ENCODE measurements at places on chromosomes 1 and 21.

DNA sequence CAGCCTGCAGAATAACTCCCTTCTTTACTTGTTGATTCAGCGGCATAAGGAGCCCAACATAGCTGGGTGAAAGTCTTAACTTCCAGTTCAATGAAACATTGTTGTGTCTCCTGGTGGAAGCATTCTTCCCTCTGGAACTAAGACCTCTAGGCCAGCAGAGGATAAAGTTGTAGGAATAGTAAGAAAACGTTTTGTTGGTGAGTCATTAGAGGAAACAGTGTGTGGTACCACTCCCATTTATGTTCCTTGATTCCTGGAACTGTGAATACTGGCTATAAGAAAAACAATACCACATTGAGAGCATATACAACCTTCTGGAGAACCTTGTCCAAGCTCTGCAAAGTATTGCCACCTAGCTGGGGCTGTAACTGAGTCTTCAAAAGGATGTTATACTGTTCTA lies 737.4 kb upstream of the ZP4 start:
- no peak for DNase-seq

GRCh38 chr1:70656361-70656760 lies 245.3 kb downstream of the CTH start:
- no peak for DNase-seq

DNA sequence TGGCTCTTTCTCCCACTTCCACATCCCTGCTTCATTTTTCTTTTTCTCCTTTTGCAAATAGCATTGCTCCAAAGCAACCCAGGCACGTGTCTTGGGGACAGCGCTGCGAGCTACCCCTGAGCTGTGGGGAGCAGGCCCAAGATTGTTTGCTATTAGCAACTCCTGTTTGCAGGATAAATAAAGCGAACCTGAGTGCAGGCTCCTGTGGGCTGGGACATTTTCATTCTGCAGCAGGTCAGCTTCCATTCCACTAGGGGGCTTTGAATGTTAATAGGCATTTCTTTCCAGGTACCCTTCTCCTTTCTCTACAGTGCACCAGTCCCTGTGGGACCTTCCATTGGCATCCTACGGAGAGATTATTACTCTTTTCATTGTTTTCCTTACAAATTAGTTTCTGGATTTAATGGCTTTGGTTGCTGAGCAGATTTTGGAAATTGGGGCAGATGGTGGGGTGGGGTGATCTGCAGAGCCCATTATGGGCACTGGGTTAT lies 54.0 kb downstream of the OLFML3 start:
- no peak for DNase-seq

GRCh38 chr1:36420836-36421317 lies 23.2 kb upstream of the LSM10 start:
- peak; percentile 92 for DNase-seq

DNA sequence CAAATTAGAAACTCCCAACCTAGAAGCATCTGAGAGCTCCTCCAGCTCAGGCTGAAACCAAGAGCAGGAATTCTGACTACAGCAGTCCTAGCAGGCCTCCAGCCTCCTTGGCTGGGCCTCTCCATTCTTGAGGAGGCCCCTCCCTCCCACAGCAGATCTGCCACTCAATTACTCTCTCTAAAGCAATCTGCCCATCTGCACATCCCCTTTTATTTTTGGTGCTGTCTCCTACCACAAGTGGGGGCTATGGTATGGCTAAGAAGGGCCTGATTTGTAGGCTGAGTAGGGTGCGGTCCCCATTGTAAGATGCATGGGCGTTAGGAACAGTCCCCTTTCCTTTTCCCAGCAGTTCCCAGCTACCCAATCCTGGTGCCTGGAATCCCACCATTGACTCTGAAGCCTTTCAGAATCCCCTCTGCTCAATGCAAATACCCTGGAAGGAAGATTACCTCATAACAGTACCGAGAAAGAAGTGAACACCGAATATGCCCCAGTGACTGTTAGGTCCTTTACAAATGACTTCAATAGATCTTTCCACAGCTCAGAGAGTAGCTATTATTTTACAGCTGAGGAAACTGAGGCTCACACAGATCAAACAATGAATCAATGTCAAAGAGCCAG lies 11.6 kb upstream of the TTC39A start:
- no peak for DNase-seq

DNA sequence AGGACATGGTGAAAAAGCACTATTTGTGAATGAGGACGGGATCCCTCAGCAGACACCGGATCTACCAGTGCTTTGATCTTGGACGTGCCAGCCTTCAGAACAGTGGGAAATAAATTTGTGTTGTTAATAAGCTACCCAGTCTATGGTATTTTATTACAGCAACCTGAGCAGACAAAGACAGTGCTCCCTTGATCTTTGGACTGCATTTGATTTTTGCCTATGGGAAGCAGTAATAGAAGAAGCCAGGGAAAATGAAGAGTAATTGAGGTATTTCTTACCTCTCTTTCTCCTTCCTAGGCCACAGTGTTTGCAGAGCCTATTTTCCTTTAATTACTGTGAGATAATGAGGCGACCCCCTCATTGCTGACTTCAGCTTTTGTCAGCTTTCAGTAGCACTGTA lies 87.9 kb downstream of the PDE4B start:
- DNase-seq = no peak

DNA sequence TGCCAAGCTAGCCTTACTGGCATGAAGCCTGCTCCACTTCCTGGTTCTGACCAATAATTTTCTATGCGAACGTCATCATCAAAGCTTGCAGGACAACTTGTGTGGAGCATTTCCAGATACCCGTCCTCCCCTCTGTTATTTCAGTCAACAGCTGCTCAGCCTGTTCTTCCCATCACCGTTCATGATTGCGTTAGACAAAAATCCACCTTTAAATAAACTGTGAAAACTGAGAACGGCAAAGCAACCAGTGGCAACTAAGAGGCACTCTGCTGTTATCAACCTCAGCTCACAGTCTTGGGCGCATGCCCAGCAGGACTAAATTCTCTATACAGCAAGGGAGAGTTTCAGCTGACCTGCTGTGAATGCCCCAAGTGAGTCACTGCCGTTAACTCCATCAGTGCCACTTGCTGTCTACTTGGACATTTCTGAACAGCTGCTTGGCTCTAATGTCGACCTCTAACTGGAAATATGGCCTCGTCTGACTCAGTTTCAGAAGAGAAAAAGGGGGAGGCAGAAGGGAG lies 207.4 kb upstream of the RUNX1 start:
- no peak for DNase-seq

- no peak for DNase-seq
These were observed 64.5 kb upstream of the KCNK1 start for GRCh38 chr1:233549404-233549803.

DNA sequence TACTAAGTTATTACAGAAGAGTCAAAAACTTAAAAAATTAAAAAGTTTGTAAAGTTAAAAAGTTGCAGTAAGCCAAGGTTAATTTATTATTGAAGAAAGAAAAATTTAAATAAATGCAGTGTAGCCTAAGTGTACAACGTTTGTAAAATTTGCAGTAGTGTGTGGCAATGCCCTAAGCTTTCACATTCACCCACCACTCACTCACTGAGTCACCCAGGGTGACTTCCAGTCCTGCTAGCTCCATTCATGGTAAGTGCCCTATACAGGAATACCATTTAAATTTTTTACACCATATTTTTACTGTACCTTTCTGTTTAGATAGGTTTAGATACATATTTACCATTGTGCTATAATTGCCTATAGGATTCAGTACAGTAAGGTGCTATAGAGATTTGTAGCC lies 88.6 kb downstream of the CTH start:
- DNase-seq = no peak

DNA sequence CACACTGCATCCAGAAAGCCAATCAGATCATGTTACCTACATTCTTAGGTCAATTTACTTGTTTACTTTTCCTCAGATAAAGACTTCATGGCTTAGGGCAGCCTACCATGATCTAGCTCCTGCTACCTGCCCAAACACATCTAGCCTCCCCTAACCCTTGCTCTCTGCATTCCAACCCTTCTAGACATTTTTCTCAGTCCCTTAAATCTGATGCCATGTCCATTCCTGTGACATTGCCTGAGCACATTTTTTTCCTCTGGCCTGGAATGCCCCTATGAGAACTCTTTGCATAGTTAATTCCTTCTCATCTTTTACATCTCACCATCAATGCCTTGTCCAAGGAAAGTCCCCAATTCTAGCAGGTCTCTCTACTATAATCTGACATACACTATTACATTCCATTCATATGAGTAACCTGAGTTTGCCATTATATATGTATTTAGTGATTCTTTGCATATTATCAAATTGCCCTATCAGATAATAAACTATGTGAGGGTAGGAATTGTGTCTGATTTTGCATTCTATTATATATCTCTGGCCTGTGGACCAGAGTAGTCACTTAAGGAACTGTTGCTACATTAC lies 166.9 kb downstream of the COL11A1 start:
- no peak for DNase-seq

GRCh38 chr1:40701684-40702083 lies 10.2 kb downstream of the NFYC start:
- DNase-seq = no peak

DNA sequence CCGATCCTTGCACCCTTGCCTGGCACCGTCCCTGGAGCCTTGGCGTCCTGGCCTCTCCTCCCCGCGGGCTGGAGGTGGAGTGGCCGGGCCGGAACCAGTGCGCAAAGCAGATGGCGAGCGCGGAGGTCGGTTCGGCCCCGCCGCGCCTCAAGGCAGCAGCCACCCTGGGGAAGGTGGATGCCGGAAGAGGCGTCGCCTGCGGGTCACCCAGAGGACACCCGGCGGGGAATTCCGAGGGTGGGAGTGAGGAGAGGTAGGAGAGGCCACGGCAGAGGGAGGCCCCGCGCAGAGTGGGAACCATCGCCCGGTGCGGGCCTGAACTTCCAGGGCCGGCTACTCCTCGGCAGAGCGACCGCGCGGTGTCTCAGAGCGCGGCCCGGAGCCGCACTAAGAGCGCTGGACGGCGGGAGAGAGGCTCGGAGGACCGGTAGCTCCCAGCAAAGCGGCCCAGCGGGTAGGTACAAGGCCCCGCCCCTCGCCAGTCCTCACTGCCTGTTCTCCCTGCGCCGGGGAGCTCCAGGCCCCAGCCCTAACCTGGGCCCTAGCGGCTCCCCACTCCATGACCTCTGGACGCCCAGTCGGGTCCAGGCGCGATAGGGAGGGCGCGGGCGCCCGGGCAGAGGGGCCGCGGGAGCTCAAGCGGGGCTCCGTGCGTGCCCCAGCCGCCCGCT lies at the start of gene RNF207:
Gene RNF207 (plus strand): TSS at position 271 of the 671 bp plus-strand sequence. CDS start 417 bp downstream, outside the sequence.
- DNase-seq = peak; percentile 49

DNA sequence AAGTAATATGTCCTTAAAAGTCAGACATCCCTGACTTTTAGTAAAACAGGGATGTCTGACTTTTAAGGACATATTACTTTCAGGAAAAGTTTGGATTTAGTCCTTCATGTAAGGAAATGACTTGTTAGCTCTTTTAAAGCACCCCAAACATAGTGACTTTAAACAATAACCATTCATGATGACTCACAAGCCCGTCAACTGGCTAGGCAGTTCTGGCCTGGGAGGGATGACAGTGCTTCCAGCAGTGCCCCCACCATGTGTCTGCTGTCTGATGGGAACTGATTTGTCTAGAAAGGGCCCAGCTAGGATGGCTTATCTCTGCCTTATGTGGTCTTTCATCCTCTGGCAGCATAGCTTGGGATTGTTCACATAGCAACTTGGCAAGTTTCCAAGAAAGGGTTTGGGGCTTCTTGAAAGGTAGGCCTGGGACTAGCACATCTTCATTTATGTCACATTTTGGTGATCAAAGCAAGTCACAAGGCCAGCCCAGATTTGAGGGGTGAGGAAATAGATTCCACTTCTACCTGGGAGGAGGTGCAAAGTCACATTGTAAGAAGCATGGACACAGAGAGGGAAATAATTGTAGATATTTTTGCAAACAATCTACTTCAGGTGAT lies 143.5 kb downstream of the C1orf94 start:
- no peak for DNase-seq

DNA sequence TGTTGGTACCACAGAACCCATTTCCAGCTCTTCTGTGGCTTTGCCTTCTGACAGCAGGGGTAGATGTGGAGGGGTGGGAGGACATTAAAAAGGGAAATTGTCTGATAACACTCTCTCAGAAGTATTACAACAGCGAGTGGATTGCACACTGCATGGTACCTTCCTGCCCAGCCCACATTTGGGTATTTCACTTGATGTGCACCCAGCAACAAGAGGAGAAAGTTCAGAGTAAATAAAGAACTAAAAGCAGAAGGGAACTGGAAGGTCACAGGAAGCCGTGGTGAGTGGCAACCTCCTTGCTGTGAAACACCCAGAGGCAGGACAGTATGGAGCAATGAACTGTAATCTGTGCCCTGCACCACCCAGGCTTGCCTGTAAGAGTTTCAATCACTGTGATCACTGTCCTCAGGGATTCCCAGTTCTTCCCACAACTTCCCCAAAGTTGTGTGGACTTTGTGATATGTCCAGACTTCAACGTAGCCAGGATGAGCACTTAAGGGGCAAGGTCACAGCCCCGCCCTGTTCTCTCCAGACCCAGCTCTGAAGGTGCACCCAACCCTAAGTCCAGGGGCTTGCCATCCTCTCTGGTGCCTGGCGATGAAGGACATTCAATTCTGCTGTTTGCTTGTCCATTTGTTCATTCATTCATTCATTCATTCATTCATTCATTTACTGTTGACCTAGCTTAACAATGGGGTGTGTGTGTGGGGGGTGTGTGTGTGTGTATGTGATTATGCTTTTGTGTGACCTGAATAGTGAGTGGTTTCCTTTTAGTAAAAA lies 18.7 kb upstream of the F5 start:
- peak; percentile 83 for DNase-seq

DNA sequence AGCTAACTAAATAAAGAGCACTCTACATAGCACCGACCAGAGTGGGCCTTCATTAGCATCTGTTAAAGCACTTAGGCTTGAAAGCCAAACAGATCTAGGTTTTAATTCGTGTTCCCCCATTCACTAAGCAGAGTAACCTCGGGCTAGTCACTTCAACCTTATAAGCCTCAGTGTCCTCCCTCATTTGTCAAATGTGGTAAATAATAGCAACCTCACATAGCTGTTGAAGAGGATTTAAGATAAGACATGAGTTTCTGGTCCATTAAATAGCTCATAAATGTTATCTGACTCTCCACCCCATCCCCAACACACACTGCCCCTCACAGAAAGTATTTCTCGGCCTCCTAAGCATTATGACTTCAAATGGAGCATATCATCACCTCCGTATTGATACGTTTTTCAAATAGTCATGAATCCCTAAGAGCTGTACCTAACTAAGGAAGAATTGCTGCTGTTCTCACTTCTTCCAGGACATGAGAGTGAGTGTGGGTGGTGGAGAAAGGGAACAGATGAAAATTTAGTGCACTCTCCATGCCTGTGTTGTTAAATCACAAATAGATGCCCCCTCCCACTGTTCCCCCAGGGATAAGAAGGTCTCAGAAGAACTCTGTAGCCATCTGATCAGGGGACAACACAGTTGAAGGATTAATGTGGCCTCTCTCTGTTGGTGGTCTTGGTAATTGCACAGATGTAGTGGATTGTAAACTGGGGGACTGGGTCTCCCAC lies 47.6 kb downstream of the PLPP3 start:
- DNase-seq = no peak

DNA sequence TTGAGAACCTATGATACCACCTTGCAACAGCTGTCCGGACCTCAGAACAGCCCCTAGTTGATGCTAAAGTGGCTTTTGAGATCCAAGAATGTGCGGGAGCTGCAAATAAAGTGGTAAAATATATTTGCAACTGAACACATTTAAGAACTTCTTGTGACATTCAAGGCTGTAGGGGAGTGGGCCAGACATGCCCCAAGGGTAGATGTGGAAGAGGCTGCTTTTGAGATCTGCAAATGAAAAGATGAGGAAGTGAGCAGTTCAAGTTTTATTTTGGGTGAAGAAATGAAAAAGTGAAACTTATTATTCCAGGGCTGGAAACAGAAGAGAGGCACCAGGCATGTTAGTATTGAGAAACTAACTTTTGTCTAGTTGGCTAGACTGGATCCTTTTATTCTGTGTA lies 359.5 kb upstream of the PLXNA2 start:
- DNase-seq = no peak
